ENCODE measurements at places on chromosomes 12 and 14.

GRCh38 chr12:45687081-45688015, 42.2 kb upstream of the ARID2 start:
- no peak for DNase-seq

DNA sequence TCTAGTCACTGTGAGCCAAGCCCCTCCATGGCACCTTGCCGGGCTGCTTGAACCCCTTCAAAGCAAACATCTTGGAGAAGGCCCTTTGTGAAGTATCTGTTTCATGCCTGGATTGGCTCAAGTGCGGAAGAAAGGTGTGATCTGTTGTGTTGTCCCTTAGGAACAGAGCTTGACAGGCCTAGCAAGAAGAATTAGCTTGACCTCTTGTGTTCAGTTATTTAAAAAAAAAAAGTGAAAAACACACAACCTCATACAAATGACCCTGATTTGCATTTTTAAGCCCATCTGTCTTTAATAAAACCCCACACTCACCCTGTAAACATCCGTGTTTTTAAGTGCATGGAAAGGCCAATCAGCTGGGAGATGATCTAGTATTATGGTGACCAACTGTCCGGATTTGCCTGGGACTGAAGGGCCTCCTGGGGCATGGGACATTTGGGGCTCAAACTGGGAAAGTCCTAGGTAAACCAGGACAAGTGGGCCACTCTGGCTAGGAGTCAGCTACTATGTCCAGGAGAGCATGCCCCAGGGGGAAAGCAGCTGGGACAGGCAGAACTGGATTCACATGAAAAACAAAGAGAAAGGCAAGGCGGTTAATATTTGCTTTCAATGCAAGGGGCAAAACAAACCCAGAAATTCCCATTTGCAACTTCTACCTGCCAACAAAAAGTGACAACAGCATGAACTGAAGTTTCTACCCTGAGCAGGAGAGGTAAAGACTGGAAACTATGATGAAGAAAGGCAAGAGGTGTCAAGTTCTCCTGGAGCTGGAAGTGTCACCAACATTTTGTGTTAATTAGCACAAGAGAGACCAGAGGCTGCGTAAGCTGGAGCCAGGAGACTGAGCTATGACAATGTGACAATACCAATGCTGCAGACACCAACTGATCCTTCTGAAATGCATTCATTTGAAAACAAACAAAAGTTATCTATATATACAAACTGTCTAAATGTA, 78.6 kb downstream of the CLMN start:
- no peak for DNase-seq

DNA sequence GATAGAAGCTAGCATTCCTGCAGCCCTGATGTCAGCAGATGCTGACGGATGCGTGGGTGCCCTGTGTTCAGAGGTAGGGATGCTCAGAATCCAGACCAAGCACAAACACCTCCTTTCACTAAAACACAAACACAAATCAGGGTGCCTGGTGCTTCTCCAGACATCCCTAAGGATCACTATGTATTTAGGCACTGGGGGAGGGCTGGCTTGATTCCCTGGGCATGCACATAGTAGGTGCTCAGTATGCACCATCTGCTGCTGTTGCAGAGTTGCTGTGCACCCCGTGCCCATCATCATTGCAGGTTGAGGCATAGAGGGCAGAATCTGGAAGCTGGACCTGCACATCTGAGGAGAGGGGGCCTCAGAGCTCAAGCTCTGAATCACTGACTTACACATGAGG, 114.8 kb downstream of the PHETA1 start:
- no peak for DNase-seq

GRCh38 chr12:18462442-18462841, 201.1 kb downstream of the PIK3C2G start:
- DNase-seq: no peak

DNA sequence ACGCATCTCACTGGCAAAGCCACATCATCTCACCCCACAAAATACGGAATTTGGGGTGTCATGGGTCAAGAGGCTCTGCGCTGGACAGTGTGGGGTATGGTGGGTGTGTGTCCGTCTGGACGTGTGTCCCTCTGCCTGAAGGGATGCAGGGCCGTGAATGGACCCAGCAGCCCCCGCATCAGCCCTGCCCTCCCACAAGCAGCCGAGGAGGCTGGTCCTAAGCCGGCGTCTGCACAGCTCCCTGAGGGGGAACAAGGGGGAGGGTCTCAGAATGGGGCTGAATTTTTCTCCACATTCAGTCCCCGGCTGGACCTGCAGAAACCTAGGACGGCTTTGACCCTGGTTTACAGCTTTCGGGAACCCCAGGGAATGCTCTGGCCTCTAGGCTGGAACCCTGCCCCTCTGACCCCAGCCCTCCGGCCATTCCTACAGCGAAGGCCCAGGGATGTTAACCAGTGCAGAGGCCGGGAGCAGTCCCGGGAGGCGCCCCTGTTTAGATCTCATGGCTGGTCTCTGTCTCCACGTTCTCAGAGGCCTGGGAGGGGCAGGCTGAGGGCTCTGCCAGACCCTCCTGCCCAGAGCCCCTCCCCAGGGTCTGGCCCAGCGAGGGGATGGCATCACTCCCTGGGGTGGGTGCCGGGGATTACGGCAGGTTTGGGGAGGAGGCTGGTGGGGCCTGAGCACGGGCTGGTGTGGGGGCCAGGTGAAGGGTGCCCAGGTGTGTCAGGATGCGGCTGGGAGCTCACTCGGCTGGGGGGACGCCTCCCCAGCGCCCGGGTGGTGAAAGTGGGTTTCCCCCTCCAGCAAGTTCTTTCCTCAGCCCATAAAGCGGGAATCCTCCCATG, 156.5 kb upstream of the C14orf180 start:
- no peak for DNase-seq

DNA sequence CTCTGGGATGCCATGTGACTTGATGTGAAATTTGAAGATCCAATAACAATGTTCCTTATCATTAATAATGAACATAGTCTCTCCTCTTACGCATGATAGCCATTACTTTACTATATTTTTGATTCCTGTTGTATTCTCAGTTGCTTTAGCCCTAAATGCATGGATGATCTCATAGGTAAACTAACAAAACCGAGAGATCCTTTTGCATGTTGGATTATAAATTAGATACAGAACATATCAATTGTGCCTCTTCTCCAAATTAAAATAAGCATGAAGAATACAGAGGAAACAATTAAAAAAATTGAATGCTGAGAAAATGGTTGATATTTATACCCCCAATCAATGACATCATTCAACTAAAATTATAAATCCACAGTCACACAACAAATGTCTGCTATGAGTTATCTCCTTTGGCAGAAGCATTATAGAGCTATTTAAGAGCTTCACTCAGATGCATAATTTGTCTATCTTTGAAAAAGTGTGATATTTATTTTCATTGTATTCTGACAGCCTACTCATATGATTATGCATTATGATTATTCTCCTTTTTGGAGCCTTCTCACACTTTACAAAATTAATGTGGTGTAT, 386.4 kb upstream of the STXBP6 start:
- no peak for DNase-seq

DNA sequence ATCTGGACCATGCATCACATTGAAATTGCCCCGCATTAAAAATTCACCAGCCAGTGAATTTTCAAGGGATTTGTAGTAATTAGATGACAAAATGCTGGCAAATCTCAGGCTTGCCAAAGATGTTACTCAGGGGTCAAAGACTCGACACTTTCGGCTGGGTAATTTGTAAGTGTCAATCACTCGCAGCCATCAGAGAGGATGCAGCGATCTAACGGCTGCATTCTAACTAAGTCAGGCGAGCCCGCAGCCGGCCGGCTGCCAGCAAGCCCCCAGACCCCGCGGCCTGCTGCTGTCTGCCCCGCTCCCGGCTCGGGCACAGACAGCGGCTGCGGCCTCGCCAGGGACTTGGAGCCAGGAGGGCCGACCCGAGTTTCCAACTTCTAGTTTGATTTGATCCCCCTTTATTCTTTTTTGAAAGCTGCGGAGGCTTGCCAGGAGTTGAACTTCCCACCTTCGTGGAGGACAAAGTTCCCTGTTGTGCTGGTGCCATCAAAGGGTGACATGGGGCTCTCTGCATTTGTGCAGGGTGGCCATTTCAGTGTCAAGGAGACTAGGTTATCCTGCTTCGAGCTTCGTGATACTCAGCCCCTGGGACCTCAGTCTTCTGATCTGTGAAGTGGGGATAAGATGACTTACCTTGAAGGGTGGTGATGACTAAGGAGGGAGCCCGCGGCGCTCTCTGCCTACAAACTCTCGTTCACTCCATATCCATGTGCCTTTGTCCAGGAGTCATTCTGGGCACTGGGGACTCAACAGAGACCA, 169.9 kb downstream of the RBM19 start:
- no peak for DNase-seq

GRCh38 chr12:109910254-109910968, 10.3 kb downstream of the TCHP start:
- DNase-seq: no peak

Data from activated gamma-delta T cell treated with anti-CD3 and anti-CD28 coated beads, Interleukin-2, amount 50 U/mL, for 16 hours (primary cell).